ENCODE measurements at places on chromosomes 3 and 15.

- DNase-seq, result peak; percentile 66
Measured at GRCh38 chr3:52052831-52053306, 3.5 kb downstream of the DUSP7 start.

GRCh38 chr3:25097023-25097422 lies 331.0 kb upstream of the RARB start:
- no peak for DNase-seq

DNA sequence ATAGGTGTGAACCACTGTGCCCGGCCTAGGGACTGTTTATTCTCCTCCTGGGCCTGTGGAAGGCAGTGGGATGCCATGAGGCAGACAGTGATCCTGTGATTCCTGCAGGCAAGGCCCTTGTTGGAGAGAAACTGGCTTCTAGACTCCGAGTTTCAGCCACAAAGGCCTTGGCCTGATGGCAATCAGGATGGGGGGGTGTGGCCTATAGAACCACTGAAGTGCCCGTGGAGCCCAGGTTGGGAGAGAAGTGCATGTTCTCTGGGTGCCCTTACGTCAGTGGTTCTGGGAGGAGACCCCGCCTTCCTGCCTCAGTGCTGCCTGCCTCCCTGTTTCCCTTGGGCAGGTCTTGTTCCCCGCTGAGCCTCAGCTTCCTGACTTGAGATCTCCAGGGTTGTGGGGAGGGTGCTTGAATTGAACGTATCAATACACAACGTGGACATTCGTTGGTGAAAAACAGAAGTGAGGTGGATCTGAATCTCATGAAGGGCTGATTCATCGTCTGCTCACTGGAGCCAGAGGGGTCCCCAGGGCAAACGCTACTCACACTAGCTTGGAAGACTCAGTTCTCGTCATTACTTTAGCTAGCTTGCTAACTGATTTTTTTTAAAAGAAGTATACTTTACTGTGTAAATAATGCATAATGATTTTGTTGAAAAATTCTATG lies 31.8 kb downstream of the IRAK2 start:
- DNase-seq, result peak; percentile 66

DNA sequence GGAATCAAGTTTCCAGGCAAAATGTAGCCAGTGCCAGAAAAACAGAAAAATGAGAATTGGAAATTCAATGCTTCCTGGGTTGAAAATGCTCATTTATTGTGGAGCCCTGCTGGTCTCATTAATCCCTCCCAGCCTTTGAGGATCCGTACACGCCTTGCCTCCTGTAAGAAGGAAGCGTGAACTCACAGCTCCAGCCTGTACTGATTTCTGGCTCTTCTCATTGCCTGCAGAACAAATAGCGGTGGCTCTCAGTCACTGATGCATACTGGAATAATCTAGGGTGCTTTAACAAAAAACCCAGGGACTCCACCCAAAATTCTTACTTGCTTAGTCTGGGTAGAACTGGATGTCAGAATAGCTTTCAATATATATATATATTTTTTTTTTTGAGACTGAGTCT lies 29.3 kb upstream of the SLC24A5 start:
- DNase-seq, result no peak

DNA sequence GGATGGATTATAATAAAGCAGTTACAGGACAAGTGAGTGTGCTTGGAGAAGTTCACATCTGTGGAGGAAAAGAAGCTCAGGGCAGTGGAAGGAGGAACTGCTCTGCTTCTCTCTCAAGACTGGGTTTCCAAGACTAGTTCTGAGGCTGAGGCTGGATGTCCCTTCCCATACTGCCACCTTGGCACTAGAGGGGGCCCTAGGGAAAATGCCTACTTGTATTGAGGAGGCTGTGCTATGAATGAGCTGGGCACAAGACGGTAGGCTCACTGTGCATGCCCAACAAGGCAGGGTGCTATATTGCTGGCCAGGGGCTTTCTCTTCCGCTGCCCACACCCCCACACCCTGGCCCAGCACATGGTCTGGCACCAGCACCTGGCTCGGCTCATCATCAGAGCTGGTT lies 65.2 kb downstream of the SLCO2A1 start:
- no peak for DNase-seq

GRCh38 chr3:5226783-5227182 lies 39.3 kb downstream of the EDEM1 start:
- peak; percentile 16 for DNase-seq

GRCh38 chr3:23444386-23444785 lies 241.3 kb downstream of the UBE2E2 start:
- DNase-seq, result no peak

DNA sequence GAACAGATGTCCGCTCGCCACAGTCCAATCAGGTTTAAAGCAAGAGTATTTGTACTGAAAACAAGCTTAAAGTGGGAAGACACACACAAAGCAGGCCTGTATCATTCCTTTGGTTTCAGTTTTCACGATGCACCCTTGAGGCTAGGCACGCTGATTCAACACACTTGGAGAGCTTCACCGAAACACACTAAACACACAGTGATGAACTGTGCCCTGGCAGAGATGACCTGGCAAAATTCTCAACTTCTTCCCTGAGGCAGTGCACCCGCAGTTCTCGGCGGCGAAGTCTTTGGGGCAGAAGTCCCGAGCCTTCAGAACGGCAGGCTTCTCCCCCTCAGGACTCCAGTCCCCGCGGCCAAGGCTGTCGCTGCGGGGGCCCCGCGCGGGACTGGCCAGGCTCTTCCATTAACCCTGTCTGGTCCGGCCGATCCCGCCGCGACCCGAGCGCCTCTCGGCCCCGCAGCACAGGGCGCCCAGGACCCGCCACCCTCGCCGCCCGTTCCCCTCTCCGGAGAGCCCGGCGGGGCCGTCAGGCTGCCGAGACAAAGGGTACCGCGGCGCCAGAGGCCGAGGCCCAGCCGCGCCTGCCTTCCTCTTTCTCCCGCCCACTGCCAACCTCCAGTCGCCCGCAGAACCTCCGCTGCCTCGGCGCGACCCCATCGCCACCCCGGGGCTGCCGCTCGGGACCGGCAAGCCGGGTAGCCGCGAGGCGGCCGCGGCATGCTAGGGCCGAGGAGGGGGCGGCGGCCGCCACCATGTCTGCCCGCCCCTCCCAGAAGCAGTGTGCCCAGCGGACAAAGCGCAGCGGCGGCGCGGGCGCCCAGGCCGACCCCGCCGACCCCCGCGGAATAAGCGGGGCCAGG lies 792 bp downstream of the GABPB1 start:
- DNase-seq, result peak; percentile 94

Measured in muscle of back (tissue), 13 donors.